AG08396 (cell line): ENCODE measurements at places on chromosomes 1 and 21.

DNA sequence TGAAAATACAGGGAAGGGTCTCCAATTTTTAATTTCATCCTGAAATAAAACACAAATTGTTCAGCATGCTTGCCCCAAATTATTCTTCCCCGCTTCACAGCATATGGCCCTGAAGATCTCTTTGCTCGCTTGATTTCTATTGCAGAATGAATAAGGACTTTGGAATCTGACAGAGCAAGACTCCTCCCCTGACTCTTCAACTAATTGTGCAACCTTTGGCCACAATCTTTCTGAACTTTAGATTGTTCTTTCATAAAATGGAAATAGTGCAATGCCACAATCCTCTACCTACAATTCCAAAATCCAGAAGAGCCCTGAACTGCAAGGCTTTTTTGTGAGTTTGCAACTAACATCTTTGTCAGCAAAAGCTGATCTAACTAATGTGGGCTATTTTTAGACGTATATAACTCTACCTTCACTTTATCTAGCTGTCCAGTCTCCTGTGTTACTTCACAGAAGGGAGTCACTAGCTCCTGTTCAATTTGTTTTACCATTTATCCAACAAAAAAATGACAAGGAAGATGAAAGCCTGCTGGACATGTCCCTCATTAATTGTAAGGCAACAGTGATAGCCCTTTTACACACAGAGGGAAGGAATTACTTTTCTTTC, 13.4 kb downstream of the RNASEL start:
- no peak for DNase-seq

DNA sequence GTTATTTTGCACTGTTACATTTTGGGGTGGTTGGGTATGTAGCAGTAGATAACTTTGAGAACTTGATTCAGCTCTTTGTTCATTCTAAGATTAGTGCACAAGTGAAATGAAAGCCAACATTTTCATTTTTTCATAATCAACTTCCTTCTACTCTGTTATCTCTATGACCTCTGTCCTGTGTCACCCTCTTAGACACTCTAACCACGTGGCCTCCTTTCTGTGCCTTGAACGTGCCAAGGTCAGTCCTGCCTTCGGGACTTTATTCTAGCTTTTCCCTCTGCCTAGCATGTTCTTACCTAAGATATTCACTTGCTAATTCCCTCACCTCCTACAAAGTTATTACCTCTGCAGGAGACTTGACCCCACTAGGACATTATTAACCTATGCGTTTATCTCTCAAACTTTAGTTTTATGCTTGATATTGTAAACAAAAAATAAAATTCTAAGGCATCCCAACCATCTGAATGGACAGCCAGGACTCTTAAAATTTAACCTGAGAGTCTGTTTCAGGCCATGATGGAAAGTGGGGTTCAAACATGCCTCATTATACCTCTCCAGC, 19.2 kb upstream of the EDEM3 start:
- no peak for DNase-seq

GRCh38 chr1:38962560-38962959, 20.9 kb upstream of the RHBDL2 start:
- no peak for DNase-seq

DNA sequence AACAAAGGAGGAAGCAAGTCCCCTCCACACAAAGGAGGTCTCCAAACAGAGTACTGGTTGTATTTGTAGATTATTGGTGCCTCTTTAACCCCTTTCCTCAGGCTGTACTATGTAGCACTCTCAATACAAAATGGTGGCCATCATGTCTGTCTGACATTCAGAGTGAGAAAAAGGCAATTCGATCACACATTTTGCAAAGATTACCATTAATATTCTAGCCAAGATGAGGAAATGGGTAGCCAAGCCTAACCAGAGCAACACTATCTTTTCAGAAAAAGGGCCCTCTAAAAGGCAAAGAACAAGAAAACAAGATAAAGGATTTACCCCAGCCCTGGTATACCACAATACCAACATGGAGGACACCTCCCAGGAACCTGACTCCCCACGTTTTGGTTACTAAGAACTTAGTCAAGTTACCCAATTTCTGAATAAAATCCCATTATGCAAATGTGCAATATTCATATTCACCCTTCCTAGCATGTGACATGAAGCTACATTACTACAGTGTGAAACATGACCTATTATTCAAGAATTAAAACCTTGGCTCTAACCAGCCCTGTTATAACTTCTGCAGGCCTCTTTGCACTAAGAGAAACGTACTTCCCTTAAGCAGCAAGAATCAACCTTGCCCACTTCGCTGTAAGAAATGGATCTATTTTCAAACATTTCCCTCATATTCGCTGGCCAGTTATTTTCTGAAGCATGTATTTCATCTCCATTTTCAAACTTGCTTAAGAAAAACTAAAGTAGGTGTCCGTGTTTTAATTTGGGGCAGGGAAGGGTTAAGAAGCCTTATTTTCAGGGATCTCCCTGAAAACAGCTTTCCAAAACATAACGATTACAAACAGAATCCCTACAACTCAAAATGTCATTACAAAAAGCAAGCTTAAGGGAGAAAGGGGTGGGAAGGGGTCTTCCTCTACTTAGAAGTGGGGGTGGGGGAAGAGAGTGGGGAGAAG, 2.1 kb downstream of the KDM5B start:
- DNase-seq = no peak

DNA sequence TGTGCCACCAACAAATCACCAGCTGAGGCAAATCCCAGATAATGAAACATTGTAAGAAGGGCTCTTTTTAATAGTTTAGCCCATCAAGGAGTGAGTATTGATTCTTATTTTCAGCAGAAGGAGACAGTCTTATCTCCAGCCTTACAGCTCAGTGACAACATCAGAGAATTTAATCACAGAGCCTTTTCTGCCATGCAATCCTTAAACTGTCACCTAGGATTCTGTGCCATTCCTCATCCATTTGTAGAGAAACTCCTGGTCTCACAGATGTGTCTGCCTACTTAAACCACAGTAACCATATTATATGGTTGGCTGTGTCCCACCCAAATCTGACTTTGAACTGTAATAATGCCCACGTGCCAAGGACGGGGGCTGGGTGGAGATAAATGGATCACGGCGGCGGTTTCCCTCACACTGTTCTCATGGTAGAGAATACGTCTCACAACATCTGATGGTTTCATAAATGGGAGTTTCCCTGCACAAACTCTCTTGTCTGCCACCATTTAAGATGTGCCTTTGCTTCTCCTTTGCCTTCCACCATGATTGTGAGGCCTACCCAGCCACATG, 217.7 kb downstream of the RERE start:
- no peak for DNase-seq

GRCh38 chr1:39692152-39693074, 1.2 kb upstream of the HPCAL4 start:
- DNase-seq = no peak

DNA sequence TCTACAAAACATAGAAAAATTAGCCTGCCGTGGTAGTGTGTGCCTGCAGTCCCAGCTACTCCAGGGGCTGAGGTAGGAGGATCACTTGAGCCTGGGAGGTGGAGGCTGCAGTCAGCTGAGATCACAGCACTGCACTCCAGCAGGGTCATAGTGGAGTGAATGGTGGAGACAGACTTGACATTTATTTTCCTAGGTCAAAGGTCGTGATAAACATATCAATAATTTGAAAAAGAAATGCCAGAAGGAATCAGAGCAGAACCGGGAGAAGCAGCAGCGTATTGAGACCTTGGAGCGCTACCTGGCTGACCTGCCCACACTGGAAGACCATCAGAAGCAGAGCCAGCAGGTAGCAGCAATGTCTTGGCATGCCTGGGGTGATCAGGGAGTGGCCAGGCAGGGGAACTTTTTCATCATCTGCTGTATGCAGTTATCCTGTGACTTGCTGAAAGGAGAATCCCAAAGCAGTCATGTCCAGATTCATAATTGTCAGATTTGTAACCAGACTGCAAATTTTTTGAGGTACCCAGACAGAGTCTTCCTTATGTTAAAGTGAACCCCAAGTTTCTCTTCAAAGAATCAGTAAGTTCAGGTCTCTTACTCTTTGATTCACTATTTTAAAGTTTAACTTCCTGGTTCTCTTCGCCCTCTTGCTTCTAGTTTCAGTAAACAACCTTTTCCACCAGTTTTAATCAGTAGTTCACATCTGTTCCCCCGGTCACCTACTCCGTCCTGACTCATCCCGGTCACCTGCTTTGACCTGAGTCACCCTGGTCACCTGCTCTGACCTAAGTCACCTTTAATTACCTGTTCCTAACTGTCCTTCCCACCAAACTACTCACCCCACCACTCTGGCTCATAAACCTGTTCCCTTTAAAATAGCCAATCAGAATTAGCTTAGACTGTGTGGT, 11.3 kb upstream of the SH3BGRL3 start:
- no peak for DNase-seq

- DNase-seq = no peak
Measured at GRCh38 chr1:20079661-20080305, 9.8 kb downstream of the PLA2G5 start.

DNA sequence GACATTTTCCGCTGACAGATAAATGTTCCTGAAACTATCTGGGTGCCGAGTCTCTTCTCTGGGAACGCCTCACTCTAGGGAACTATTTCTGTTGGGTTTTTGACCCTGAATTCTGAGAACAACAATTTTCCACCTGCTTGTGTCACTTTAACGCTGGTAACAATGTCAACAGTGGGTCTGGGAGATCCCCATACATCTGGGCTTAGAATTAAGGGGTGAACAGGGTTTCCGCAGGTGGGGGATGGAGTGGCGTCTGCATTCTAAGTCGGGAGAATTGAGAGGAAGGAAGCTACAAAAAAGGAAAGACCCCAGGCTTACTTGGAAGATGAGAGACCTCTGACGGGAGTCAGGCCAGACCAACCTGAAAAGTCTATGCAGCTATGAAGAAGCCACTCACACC, 8.7 kb downstream of the CD247 start:
- DNase-seq = no peak

DNA sequence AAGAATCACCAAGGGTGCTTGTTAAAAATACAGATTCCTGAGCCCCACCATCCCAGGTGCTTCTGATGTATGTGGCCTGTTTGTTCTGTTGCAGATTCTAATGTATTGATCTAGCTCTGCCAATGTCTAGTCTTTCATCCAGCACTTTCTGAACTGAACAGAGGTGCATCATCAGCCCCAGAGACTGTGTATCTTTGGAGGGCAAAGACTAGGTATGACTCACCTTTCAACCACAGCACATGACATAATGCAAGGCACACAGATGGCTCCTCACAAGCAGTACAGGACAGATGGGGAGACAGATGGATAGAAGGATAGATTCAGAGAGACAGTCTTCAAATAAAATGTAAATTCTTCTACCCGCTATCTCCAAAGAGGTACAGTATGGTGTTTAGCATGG, 32.3 kb downstream of the CD58 start:
- DNase-seq = peak; percentile 37

- DNase-seq = peak; percentile 82
Measured at GRCh38 chr21:33976082-33977016, 60.7 kb upstream of the ATP5PO start.
